NCI-H345 (cell line): ENCODE measurements at places on chromosomes 2 and 18.
A peak's percentile ranks its signal among the peaks of the same experiment; 100 is the strongest.

GRCh38 chr18:9950289-9951016 is 36.6 kb downstream of the VAPA start:
- no peak for DNase-seq

- DNase-seq, result no peak
Measured at GRCh38 chr2:3309496-3310355, 67.9 kb downstream of the EIPR1 start.

DNA sequence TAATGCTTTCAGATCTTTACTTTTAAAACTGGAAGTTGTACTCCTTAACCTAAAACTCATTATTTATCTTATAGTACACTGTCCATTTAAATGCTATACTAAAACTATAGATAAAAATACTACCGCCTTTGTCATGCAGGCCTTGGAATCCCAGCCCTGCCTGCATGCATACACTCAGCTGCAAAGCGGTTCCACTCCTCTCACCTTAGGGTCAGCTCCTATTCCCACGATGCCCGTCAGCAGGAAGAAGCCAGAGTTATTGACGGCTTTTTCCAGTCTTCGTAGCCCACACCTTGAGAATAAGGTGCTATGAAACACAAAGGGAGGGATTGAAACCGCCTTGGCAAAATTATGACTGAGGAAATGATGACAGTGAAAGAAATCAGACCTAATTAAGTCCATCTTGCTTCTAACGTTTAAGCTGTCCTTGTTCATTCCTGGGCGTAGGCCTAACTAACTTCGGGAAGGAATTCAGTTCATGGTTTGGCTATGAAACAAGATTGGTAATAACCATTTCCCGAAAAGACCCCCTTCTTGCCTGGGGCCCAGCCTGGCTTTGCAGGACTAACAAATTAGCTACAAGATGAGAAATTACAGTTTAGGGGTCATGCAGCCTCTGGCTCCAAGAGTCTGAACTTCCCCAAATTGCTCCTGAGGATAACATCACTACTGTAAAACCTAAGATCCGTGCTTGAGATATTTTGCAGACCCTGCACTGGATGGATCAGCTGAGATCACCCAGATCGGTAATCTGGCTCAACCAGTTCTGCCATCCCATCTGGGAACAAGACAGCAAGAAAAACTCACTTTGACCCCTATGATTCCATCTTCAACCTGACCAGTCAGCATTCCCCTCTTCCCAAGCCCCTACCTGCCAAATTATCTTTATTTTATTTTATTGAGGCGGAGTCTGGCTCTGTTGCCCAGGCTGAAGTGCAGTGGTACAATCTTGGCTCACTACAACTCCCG is 17.1 kb downstream of the EPB41L5 start:
- no peak for DNase-seq

DNA sequence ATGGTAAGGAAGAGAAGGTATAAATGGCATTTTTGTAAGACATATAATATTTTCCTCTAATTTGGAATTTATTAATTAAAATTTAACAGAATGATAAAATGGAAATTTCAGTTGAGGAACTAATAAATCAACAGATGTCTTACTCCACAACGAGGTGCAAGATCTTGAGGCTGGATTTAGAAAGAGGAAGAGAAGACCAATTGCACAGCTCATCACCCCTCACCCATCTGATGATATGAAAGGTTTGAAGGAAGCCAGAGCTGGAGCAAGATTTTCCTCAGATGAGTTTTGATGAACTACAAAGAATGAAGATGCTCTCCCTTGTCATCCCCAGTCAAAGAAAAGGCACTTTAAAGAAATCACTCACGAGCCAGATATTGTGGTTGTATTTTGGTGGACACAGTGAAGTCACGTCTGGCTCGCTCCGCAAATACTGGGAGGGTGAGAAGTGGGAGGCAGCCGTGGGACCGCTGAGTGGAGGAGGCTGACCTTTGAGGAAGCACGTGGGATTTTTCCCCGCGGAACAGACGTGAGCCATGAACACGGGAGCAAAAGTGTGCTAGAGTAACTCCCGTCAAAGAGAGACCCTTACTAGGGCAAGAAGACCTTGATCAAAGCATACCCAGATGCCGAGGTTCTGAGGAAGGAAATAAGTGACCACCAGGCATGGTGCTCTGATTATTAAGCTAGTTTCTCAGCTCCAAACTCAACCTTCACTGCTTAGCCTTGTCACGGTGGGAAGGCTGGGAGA is 511.4 kb downstream of the RNF144A start:
- no peak for DNase-seq

- no peak for DNase-seq
Measured at GRCh38 chr2:111665551-111666116, 218.4 kb downstream of the ANAPC1 start.

DNA sequence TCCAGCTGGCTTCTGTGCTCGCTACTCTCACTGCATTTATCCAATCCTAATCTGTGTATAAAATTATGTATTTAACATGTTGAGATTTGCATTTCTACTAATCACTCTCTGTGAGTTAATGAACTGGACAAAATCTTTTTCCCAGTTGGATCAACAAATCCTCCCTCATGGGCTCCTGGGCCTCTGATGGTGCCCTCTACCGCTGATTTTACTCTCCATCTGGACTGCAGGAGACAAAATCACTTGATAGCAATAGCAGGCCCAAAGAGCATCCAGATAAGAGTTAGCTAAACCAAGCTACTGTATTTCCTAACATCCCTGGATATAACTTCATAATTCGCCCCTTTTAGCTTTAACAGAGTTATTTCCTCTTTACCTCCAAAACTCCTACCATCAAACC is 14.4 kb downstream of the REG3G start:
- no peak for DNase-seq

- DNase-seq, result no peak
Measured at GRCh38 chr18:56009411-56009810, 421.4 kb upstream of the TCF4 start.

DNA sequence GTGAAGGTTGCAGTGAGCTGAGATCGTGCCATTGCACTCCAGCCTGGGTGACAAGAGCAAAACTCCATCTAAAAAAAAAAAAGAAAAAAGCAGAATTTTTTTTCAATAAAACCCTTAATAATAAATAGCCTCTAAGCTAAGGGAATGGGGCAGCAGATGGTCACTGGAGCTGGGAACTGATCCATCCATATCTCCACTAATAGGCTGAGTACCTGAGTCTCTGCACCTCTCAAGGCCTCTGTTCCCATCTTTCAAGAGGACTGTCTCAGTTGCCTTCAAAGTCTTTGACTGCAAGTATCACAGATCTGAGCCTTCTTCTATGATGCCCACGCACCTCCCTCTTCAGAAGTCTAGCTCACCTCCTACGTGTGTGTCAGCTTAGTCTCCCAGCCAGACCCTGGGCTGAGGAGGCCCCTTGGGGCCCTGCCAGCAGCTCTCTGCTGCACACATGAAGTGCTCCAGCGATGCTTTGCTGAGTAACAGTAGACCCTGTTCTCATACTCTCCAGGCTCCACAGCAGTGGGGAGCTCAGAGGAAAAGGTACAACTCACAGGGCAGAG is 32.9 kb downstream of the ST8SIA5 start:
- DNase-seq, result no peak

GRCh38 chr2:105104208-105104731 is 66.4 kb downstream of the MRPS9 start:
- DNase-seq, result peak; percentile 29

GRCh38 chr2:200380833-200381542 is 74.5 kb downstream of the SPATS2L start:
- DNase-seq, result no peak

GRCh38 chr2:54876764-54877163 is 153.3 kb downstream of the EML6 start:
- DNase-seq, result no peak

- DNase-seq, result no peak
Measured at GRCh38 chr18:26502823-26503222, 45.5 kb downstream of the KCTD1 start.

- DNase-seq, result no peak
Measured at GRCh38 chr18:12939162-12939561, 8.6 kb upstream of the SEH1L start.
